Foreskin keratinocyte (primary cell): ENCODE measurements at places on chromosomes 5 and 9. TPM values are rescaled to one million over a fixed set of nuclear protein-coding genes. Genes with fewer than 3 reads are reported as not detected.

Gene PDCD1LG2
- 21.9 and 22.9 TPM in 2 replicates for total RNA-seq

GRCh38 chr9:97384406-97385262 is 27.3 kb upstream of the TDRD7 start:
- no peak for DNase-seq

GRCh38 chr9:91571036-91571435 is 147.4 kb upstream of the NFIL3 start:
- DNase-seq, result no peak

DNA sequence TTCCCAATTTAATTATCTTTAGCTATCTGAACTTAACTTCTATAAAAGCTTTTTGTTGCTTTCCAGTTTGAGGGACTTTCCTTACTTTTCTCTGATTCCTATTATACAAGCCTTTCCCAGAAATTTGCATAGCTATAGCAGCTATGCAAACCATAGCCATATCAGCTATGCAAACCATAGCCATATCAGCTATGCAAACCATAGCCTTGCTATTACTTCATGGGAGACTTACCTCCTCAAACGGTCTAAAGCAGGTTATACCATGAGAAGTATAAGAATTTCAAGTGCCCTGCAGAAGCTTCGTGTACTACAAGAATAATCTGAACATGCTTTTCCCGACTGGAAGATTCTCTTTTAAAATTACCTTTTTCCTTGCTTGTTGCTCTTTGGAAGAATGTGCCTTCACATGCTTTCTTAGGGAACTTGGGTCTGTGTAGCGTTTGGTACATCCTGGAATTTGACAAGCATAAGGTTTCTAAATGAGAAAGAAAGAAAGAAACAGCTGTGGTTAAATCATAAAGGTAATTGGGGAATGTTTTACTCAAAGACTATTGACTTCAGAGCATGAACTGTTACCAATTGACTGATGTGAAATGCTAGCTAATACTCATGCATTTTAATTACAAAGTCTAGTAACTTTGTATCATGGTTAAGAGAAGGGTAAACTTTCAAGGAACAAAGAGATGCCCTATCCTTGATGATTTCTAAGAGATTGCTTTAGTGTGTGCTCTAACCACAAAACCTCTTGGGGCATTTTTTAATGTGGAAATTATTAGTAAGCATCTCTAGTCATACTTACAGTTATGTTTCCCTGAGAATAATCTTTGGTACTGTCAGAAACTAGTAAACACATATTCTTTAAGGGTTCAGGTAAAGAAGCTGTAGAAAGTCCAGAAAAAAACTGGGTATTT is 367.6 kb downstream of the GLIS3 start:
- peak; percentile 55 for DNase-seq

GRCh38 chr5:157024208-157024959 is 34.5 kb downstream of the HAVCR1 start:
- no peak for DNase-seq

DNA sequence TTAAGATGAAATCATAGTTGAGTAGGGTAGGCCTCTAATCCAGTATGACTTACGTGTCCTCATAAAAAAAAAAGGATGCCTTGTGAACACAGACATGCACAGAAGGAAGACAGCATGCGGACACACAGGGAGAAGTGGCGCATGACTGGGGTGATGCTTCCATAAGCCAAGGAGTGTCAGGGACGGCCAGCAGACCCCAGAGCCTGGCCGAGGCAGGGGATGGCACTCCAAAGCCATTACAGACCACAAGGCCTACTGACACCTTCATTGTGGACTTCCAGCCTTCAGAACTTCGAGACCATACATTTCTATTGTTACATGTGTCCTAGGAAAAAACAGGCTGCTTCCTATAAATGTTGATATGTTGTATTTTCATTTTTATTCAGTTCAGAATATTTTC is 19.9 kb downstream of the EHMT1 start:
- DNase-seq, result no peak

DNA sequence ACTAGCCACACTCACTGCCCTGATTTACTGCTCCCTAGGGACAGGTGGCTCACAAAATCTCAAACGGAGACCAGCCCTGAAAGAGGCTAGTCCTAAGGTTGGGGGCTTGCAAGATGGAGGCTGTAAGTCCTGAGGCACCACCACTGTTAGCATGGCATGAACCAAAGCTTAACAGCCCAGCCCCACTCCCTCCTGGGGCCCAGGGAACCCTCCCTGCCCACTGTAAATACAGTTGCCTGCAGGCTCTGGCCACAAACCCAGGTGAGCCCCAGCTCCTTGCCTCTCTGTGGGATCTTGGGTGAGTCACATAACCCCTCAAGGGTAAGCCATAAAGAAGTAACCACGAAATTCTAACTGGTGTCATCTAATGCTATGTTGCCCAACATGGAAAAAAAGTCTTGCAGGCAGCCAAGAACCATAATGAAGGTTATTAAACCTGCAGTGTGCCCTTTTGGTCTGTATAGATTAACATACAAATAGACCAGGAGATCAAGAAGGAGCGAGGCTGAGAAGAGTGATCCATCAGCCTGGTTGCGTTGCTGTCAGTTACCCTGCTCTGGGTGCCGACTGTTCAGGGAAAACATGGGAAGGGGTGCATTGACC is 1.7 kb upstream of the POMT1 start:
- DNase-seq, result peak; percentile 87

Gene ARAP3
- 4.8 and 7.0 TPM in 2 replicates for total RNA-seq

- peak; percentile 89 for DNase-seq
Observed at GRCh38 chr5:111930905-111931461, 174.0 kb upstream of the NREP start.

Gene RFESD
- total RNA-seq, result 2.4 and 2.6 TPM in 2 replicates

DNA sequence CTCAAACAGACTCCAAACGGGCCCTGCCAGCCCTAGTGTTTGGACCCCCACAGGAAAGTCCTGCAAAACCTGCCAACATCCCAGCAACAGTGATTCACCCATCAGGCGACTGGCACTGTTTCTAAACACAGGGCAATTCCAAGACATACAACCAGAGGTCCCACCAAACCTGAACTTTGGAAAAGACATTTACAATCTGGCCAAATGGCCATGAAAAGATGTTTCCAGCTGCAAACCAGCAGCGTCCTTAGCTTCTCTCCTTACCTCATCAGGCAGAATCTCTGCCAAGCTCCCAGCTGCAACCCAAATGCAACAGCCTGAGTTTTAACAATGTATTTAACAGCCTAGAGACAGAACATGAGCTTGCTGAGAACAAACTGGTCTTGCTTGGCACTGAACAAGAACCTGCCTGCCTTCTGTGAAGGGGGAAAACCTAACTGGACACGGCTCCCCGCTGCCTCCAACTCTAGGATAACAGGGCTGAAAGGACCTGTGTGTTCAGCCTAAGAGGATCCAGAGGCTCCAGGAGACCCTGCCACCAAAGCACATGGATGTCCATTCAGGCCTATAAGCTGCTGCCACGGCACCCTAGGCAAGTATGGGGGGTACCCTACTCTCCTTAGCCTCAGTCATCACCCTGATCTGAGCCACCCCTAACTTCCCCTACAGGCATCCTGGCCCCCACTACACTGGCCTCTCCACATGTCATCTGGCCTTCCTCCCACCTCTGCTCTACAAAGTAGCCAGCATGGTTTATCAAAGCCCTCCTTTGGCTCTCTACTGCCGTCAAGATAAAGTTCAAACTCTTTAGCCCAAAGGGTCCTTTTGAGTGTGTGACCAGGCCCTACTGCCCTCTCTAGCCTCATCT is 5.6 kb downstream of the P4HA2 start:
- no peak for DNase-seq

DNA sequence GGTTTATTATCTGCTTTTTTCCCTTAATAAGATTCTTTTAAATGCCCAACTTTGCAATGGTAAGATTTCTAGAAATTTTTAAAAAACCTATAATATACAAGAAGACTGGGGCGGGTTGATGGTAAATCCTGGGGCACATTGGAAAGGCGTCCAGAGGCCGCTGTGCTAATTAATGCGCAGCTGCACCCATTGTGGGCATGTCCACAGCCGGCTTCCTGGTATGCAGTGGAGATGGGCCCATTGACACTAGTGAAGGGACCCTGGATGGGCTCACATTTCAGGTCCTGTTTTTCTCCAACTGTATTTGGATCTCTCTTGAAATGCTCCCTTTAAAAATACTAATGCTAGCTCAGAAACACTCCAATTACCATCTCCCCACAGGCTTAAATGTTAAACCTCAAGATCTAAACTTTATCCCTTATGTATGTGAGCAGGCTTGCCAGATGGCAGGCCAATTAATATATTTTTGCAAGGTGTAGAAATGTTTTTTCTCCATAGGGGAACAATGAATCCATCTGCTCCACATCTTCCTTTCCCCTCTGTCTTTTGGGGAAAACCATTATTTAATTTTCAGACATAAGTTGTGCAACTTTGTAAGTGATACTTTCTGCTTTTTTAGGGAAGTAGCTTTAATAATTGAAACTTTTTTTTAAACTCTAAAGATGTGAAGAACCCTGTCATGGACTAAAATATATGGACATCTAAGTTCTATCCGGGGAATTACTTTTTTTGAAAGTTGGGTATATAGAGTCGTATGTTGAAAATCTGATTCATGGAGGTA is 177.3 kb downstream of the CD180 start:
- DNase-seq, result no peak

GRCh38 chr9:104993291-104993963 is 65.5 kb upstream of the ABCA1 start:
- DNase-seq, result no peak
